ENCODE measurements at places on chromosomes 5 and 9. TPM values are rescaled to one million over a fixed set of nuclear protein-coding genes. Genes with fewer than 3 reads are reported as not detected.

Gene HAND1
- total RNA-seq, result not detected

Gene LRRC70
- 3.6 TPM for total RNA-seq

DNA sequence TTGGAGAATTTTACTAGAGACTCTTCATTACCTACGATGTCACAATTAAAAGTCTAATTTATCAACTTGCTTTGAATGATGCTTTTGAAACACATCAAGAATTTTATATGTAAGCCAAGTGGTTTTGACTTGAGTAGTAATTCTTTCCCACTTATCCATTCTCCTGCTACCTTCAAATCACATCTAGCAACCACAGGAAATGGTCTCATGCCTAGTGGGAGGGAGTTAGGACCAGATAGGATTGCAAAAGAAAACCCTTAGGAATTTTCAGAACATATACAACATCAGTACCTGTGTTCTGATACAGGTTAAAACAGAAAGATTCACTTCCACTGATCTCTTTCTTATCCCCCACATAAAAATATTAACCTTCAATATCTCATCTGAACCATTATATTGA, 260.4 kb downstream of the CWC27 start:
- no peaks in the 10 kb centered on the region for H3K27me3 ChIP-seq
- H3K4me1 ChIP-seq, result no peaks in the 10 kb centered on the region
- H3K27ac ChIP-seq, result no peak overlapping the region
- H3K36me3 ChIP-seq, result no peaks in the 10 kb centered on the region

GRCh38 chr9:107867738-107868137, 378.2 kb upstream of the KLF4 start:
- H3K27ac ChIP-seq, result no peak overlapping the region
- H3K4me1 ChIP-seq, result no peaks in the 10 kb centered on the region
- no peaks in the 10 kb centered on the region for H3K27me3 ChIP-seq
- no peaks in the 10 kb centered on the region for H3K36me3 ChIP-seq
- no peak overlapping the region for H3K4me3 ChIP-seq

GRCh38 chr5:141945511-141946051, 12.4 kb downstream of the PCDH12 start:
- H3K36me3 ChIP-seq, result no peaks in the 10 kb centered on the region
- peak; percentile 70 for DNase-seq
- H3K4me1 ChIP-seq, result no peaks in the 10 kb centered on the region
- no peak overlapping the region for H3K4me3 ChIP-seq

DNA sequence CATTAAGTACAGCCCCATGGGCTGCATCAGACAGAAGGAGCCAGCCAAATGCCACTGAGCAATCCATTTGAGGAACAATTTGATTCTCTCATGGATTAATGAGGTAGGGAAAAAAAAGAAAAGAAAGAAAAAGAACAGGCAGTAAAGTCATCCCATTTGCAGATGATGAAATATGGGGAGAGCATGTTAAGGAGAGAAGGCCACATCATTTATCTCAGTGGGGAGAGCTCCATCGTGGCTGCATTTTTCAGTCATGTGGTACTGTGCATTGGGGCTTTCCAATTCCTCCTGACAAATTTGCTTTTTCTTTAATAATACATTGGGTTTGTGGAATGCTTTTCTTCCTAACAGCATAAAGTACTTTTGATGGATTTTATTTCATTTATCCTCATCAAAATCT, 375.2 kb upstream of the TLE4 start:
- H3K27me3 ChIP-seq, result no peaks in the 10 kb centered on the region
- H3K4me3 ChIP-seq, result no peak overlapping the region
- no peaks in the 10 kb centered on the region for H3K36me3 ChIP-seq
- H3K4me1 ChIP-seq, result no peaks in the 10 kb centered on the region
- DNase-seq, result no peak

Data from kidney (tissue), 22 donors.